Thymus (tissue), 14 donors: ENCODE measurements at places on chromosomes 5 and 9. TPM values are rescaled to one million over a fixed set of nuclear protein-coding genes. Genes with fewer than 3 reads are reported as not detected.

- H3K27me3 ChIP-seq: no peaks in the 10 kb centered on the region
- no peaks in the 10 kb centered on the region for H3K36me3 ChIP-seq
- H3K27ac ChIP-seq: no peak overlapping the region
- no peaks in the 10 kb centered on the region for H3K4me1 ChIP-seq
- no peak for DNase-seq
These were observed 31.3 kb downstream of the ISL1 start for GRCh38 chr5:51414516-51414915.

Gene TBC1D13
- total RNA-seq: 5.0 TPM

- no peak overlapping the region for H3K27ac ChIP-seq
- H3K4me3 ChIP-seq: no peak overlapping the region
- H3K4me1 ChIP-seq: peaks cover 11% of the 10 kb centered on the region
- DNase-seq: no peak
- H3K36me3 ChIP-seq: no peaks in the 10 kb centered on the region
These were observed 21.3 kb downstream of the SH3PXD2B start for GRCh38 chr5:172433071-172433470.

- no peak for DNase-seq
- H3K27ac ChIP-seq: no peak overlapping the region
- H3K36me3 ChIP-seq: peaks cover 4% of the 10 kb centered on the region
These were observed 15.9 kb downstream of the SRD5A1 start for GRCh38 chr5:6649186-6649585.

GRCh38 chr5:76710991-76711390 is 4.9 kb upstream of the F2R start:
- H3K27me3 ChIP-seq: peaks cover 27% of the 10 kb centered on the region
- H3K27ac ChIP-seq: no peak overlapping the region
- H3K36me3 ChIP-seq: no peaks in the 10 kb centered on the region
- H3K4me1 ChIP-seq: peaks cover 8% of the 10 kb centered on the region
- DNase-seq: no peak
- no peak overlapping the region for H3K4me3 ChIP-seq

GRCh38 chr5:163269624-163270023 is 167.8 kb upstream of the CCNG1 start:
- no peak for DNase-seq
- H3K4me3 ChIP-seq: no peak overlapping the region
- no peaks in the 10 kb centered on the region for H3K4me1 ChIP-seq
- no peaks in the 10 kb centered on the region for H3K27me3 ChIP-seq
- no peak overlapping the region for H3K27ac ChIP-seq
